Right kidney (tissue), 9 donors: ENCODE measurements at places on chromosomes 4 and X.
A peak's percentile ranks its signal among the peaks of the same experiment; 100 is the strongest.

DNA sequence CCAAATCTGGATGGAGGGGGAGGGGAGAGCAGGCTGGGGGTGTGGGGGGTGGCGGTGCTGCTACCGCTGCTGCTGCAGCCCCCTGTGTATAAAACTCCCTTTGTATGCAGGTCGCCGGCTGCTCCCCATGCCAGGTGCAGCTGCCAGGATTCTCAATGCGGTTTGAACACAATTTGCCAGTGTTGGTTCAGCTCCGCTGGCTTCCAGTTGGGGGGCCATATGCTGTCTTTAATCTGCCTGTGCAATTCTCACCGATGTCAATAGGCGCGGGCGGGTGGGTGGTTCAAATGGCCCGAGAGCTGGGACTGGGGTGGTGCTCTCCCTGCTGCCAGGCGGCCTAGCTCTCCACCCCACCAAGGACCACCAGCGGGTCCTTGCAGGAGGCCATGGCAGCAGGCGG lies 257.6 kb downstream of the BCOR start:
- no peak for DNase-seq

- no peak for DNase-seq
Measured at GRCh38 chrX:119155416-119156035, 27.9 kb upstream of the KIAA1210 start.

- no peak for DNase-seq
Measured at GRCh38 chr4:94897023-94897422, 139.3 kb downstream of the BMPR1B start.

DNA sequence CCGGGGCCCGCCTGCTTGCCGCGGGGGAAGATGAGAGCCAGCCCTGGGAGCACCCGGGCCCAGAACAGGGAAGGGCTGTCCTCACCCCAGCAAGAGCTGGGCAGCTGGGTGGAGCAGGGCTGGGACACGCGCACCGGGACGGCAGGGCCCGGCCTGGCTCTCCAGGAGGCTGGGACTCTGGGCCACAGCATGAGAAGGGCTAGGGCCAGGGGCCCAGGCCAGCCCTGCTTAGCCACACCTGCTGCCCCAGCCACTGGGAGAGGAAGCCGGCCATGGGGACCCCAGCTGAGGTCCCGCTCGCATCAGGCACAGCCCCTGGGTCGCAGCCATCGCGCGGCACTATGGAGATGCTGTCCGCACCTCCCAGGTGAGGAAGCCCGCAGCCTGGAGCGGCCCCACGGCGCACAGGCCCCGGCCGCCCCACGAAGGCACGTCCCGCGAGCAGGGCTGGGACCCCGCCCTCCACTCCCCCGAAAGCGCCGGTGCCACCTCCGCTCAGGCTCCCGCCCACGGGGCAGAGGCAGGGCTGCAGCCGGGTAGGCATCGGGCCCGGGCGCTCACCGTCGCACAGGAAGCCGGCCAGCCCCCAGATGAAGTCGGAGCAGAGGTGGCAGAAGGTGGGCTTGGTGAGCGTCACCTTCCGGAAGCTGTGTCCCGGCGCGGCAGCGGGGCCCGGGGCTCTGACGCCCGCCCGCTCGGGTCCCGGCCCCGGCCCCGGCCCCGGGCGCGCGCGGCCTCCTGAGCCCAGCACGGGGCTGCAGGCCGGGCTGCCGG lies 531 bp downstream of the DGKQ start:
- peak; percentile 68 for DNase-seq
